ENCODE measurements at places on chromosomes 1 and 21. TPM values are rescaled to one million over a fixed set of nuclear protein-coding genes. Genes with fewer than 3 reads are reported as not detected.

Gene AMY2B
- 1.2 TPM for total RNA-seq

Gene SERTAD4
- 11.9 TPM for total RNA-seq

Gene LCE1F
- total RNA-seq, result not detected

Gene CD1C
- total RNA-seq, result not detected

Gene NID1
- total RNA-seq, result 87.0 TPM

Gene CD84
- total RNA-seq, result not detected

Gene AMY1B
- total RNA-seq, result not detected

Gene ETNK2
- 15.5 TPM for total RNA-seq

Gene SHISAL2A
- total RNA-seq, result not detected

Gene KRTAP7-1
- total RNA-seq, result not detected

Gene GPR3
- 2.4 TPM for total RNA-seq

Gene BLZF1
- 21.2 TPM for total RNA-seq

Gene PBX1
- 24.1 TPM for total RNA-seq

Gene RGSL1
- not detected for total RNA-seq

Gene NCAM2
- 1.4 TPM for total RNA-seq

Gene ENAH
- 80.3 TPM for total RNA-seq

Gene ADAMTS4
- total RNA-seq, result 13.6 TPM

Gene PLPPR4
- total RNA-seq, result not detected

Gene TEX38
- not detected for total RNA-seq

Gene SH3BGR
- 0.42 TPM for total RNA-seq

Gene RPL5
- 1,117 TPM for total RNA-seq

Gene LORICRIN
- not detected for total RNA-seq

Gene CTTNBP2NL
- 96.4 TPM for total RNA-seq

Gene LRRC38
- not detected for total RNA-seq

Gene CDK18
- total RNA-seq, result 0.32 TPM

Gene SMCP
- not detected for total RNA-seq

Gene KLF17
- total RNA-seq, result not detected

Gene LIPI
- not detected for total RNA-seq

Gene ANGPTL3
- not detected for total RNA-seq

Gene GJA8
- not detected for total RNA-seq

Gene TMEM125
- total RNA-seq, result not detected

Gene S100A16
- 701 TPM for total RNA-seq

Data from endothelial cell of umbilical vein (primary cell).